GM10248 (cell line): ENCODE measurements at places on chromosomes 16 and 17.
A peak's percentile ranks its signal among the peaks of the same experiment; 100 is the strongest.

DNA sequence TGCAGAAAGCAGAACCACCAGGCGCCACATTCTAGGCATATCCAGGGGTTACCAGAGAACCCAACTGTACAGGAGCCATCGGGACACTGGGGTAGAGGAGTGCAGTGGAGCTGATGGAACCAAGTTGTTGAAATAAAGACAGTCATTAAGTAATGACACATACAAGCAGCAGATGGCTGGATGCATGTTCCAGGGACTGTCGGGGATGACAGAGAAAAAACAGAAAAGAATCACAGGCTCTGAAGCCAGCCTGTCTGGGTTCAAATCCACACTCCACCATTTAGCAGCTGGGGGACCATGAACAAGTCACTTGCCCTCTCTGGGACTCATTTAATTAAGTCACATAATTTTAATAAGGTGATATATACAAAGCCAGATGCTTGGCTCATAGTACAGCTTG is 117.1 kb downstream of the ZNF423 start:
- no peak for DNase-seq

DNA sequence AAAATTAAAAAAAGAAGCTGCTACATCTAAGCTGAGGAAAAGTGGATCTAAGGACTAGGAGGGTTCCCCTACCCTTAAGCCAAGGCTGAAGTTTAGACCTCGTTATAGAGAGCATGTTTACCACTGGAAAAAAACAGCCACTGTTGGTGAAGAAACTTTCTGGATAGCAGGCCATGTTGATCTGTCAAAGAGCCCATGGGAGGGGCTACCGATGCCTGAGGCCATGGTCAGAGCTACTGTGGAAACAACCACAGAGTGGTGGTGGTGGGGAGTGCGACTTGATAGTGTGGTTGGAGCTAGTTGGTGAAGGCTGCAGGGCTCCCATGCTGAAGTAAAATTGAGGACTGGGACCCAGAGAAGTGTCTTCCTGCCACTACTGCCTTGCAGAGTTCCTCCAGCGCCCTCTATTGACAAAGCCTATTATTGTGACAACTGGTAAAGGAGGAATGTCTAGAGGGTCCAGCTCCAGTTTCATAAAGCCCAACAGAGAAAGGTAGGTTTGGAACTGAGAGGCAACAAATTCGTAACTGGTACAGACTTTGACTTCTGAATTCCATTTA is 12.7 kb upstream of the FAM20A start:
- peak; percentile 40 for DNase-seq

GRCh38 chr17:64247836-64248235 is 15.2 kb downstream of the TEX2 start:
- no peak for DNase-seq

DNA sequence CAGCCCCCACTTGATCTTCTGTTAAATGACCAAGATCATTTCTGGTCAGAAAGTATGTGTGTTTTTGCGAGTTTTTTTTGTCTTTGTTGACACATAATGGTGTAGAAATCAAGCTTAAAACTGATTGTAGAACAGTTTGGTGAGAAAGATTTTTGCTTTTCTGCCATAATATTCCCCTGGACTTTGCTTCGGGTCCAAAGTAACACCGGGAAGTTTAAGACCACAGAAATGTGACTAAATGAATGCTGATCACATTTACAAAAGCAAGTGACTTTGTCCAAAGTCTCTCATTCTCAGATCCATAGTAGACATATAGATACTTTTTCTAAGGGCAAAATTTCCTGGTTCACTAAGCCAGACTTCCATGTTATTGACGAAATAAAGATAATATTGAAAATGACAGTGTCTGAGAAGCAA is 2.6 kb downstream of the FAM20A start:
- DNase-seq: no peak

DNA sequence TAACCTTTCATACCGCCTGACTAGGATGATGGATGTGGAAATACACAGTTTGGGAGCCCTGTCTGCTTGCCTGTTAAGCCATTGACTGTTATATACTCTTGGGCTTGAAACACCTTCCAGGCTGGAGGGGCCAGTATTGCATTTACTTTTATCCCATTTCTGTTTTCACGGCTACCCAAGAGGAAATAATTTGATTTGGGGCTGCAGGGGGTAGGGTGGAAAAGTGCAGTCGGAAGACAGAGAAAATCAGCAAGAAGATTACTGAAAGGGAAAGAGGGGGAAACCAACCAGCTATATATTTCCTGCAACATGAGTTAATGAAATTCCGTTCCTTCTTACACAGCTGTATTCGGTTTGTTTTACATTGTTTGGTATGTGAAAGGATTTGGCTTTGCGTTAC is 202.5 kb downstream of the CDH13 start:
- DNase-seq: no peak

DNA sequence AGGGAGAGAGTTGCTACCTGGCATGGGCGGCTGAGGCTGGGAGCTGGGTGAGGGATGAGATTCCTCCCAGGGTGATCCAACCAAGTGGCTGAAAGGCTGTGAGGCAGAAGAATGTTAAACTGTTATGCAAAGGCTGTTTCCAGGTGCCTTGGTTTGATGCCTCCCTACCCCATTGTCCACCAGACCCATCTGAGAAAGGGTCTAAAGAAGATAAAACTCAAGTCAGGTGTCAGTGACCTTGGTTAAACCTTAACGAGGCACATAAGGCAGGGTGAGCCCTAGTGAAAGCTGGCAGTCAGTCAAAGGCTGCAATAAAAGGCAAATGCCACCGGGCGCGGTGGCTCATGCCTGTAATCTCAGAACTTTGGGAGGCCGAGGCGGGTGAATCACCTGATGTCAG is 23.8 kb downstream of the LDHD start:
- no peak for DNase-seq

DNA sequence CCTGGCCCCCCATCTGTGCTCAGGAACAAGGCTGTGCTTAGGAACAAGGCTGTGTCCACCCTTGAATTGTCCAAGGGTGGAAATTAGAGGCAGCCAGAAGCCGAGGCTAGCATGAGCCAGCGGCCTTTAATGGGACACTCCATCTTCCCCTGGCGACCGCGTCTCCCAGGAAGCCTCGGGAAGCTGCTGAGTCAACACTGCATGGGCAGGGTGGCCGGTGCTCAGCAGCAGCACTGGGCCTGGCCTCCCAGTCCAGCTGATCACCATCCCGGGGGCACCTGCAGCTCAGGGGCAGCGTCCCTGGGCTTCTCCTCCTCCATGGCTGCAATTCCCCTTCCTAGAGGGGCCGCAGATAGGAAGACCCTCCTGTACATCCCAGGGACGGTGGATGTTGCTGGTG is 180.8 kb downstream of the ENGASE start:
- DNase-seq: no peak

DNA sequence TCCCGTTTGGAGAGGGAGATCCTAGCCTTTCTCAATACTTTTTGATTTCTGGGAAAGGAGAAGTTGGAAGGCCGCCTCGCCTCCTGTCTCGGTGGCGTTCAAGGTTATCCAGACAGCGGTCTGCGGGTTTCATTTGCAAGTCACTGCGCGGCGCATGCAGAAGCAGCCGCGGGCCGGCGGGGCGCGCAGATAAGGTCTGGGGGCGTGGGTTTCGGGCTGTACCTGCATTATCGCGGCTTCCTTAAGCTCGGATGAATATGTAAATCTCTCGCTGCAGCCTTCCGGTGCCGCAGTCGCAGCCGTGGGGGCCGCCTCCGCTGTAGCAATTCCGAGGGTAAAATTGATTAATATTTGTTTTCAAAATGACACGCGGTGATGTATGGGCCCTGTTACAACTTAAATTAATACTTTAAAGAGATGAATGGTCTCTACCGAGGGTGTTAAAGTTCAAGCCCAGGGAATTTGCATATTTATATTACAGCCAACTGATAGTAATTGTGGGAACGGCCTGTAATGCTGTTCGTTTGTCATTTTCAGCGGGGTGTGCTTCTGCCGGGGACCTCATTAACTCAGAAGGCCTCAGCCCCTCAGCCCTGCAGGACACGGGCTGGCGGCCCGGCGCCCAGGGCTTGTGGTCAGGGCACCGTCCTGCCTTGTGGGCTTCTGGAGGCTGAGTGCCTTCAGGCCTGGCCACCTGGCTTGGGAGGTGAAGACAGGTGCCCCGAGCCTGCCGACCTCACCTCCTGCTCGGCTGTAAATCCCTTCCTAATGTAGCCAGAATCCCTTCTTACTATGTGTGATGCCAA is 99.4 kb downstream of the CYLD start:
- peak; percentile 45 for DNase-seq

DNA sequence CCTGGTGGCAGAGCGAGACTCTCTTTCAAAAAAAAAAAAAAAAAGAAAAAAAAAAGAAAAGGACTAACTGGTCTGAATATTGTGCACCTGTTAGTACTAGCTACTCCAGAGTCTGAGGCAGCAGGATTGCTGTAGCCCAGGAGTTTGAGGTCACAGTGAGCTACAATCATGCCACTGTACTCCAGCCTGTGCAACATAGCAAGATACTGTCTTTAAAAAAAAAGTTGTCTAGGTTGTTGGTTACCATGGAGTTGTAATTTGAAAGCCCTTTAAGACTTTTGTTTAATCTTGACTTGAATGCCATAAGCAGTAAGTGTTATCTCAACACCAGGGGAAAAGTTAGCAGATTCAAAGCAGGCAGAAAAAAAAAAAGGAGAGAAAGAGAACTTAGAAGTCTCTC is 10.9 kb upstream of the C16orf54 start:
- no peak for DNase-seq

- DNase-seq: peak; percentile 83
Observed at GRCh38 chr17:77086433-77087010, 54.2 kb upstream of the SEC14L1 start.

DNA sequence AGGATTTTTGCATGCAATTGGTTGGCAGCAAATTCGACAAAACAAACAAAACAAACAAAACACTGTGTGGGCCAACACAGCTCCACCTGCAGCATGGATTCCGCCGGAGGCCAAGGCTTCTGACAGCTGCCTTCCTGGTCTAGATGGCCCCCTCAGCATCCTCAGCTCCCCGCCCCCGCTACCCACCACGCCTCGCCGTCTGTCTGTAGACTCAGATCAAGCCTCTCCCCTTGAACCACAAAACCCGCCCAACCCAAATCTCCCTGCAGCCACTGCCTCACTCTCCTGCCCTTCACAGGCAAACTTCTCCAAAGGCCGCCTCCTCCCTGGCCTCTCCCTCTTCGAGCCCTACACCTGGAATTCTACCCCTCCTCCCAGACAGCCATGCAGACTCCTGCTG is 57.9 kb downstream of the RTN4RL1 start:
- no peak for DNase-seq

- no peak for DNase-seq
Observed at GRCh38 chr17:11493936-11494335, 104.3 kb upstream of the DNAH9 start.

DNA sequence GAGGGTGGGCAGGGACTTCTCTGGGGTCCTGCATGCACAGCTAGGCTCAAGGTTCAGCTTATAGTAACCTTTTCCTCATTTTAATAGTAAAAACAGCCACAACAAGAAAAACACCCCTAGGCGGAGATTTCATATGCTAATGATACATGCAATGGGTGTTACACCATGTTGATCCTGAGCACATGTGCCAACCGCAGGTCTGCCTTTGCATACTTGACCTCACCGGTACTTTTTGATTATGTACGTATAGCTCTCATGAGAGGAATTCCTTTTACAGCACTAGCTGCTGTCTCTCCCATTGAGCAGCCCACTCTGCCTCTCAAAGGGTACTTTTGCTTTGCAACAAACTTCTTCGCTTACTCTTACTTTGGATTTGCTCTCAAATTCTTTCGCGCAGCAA is 1.9 kb downstream of the KRTAP4-8 start:
- DNase-seq: no peak

DNA sequence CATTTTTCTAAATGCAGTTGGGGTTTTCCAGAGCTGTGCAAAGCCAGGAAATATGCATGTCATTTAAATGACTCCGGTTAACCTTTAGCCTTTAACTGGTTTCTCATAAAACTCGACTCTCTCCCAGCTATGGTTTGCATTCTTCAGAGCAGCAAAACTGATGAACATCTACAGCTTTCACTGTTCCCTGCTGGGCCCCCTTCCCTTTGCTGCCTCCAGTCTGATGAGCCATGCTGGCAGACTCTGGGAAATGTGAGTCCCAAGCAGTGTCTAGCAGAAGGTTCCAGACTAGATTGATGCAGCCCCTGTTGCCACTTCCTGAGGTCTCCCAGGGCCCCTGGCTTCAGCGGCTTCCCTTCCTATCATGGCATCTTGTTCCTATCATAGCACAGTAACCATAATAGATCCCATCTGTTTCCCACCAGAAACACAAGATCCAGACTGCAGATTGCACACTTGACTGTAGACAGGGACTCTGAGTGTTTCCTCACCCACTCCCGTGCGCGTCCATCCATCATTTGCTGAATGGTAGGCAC is 135.4 kb downstream of the CLEC16A start:
- DNase-seq: peak; percentile 43

DNA sequence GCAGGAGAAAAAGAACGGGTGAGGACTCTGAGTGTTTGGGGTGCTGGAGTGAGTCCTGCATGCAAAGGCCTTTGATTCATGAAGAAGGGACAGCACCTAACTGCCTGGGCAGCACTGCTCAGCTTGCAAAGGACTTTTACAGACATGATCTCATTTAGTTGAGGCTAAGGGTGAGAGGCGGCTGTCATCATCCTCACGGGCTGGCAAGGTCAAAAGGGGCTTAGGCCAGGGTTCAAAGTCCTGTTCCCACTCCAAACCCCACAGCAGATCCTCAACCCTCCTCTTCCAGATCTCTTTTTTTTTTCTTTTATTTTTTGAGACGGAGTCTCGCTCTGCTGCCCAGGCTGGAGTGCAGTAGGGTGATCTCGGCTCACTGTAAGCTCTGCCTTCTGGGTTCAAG is 4.8 kb downstream of the RHBDF2 start:
- peak; percentile 56 for DNase-seq

DNA sequence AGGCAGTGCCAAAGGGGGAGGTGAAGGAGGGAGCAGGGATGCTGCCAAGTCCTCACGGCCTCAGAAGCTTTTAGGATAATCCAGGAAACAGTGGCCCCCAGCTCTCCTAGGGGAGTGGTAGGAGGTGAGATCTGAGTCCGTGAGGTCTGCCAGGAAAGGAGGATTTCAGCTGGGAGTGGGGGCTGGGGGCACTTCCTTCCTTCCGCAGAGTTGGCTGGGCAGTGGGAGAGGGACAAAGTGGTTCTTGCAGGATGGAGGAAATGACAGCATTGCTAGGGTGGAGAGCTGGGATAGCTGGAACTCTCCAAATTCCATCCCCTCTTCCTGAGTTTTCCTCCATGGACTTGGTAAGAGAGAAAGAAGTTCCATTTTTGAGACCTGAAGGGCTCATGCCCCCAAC is 4.8 kb upstream of the SP6 start:
- no peak for DNase-seq

GRCh38 chr16:54417384-54417783 is 130.8 kb upstream of the IRX3 start:
- DNase-seq: no peak

GRCh38 chr17:9468532-9468931 is 107.1 kb downstream of the STX8 start:
- DNase-seq: no peak

- DNase-seq: no peak
Observed at GRCh38 chr17:4152471-4152870, 9.5 kb downstream of the CYB5D2 start.

DNA sequence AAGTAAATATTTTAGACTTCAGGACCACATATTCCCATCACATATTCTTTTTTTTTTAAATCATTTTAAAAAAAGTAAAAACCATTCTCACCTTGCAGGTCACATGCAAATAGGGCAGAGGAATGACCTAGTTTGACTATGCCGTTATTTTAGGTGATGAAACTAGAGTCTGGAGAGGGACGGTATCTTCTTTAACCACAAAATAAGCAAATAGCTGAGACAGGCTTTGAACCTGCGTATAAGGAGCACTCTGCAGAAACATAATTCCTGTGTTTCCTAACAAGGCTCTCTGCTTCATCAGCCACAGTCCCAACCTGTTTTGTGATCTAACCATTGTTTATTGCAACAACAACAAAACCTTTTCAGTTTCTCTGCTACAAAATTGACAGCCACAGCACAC is 121.5 kb downstream of the PCTP start:
- no peak for DNase-seq

GRCh38 chr16:424033-424622 is 1.3 kb upstream of the RAB11FIP3 start:
- no peak for DNase-seq
